Heart right ventricle (tissue), 16 donors: ENCODE measurements at places on chromosomes 3 and 15. TPM values are rescaled to one million over a fixed set of nuclear protein-coding genes. Genes with fewer than 3 reads are reported as not detected.

The CLDN18 gene
- not detected for total RNA-seq

GRCh38 chr3:142972092-142972753 is 8.7 kb upstream of the PAQR9 start:
- DNase-seq, result no peak

The KIF15 gene
- 0.21 TPM for total RNA-seq

The MEIS2 gene
- total RNA-seq, result 48.8 TPM

The TNFSF10 gene
- total RNA-seq, result 21.9 TPM

The ZNF148 gene
- 40.6 TPM for total RNA-seq

DNA sequence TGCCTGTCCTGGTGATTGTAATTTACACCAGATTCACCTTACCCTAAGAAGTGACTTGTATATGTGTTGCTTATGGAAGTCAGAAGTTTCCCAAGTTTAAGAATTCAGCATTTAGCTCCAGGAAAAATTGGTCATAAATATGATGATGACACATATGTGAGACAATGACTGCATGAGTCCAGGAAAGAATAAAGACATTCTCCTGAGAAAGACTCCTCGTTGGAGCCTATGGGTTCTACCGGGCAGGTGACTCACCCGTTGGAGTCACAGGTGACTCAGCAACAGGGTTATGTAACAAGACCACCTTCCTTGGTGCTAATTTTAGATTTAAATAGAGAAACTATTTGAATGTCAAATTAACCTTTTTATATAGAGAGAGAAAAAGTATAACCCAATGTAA is 662.4 kb downstream of the FHIT start:
- no peak for DNase-seq

DNA sequence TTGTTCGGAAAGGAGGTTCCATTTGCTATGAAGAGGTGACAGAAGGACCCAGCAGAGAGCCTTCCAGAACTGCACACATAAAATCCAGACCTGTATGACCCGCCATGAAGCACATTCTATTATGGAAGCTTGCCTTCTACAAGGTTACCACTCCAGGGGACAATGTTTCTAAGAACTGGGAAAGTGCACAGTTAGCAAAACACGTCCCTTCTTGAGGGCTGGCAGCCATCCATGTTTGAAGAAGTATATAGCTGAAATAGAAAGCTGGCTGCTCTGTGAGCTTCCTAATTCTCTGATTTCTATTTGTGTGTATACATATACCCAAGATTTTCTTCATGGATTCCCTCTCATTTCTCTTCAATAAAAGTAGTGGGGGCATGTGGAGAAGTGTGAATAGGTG is 74.6 kb downstream of the CNTN3 start:
- no peak for DNase-seq

DNA sequence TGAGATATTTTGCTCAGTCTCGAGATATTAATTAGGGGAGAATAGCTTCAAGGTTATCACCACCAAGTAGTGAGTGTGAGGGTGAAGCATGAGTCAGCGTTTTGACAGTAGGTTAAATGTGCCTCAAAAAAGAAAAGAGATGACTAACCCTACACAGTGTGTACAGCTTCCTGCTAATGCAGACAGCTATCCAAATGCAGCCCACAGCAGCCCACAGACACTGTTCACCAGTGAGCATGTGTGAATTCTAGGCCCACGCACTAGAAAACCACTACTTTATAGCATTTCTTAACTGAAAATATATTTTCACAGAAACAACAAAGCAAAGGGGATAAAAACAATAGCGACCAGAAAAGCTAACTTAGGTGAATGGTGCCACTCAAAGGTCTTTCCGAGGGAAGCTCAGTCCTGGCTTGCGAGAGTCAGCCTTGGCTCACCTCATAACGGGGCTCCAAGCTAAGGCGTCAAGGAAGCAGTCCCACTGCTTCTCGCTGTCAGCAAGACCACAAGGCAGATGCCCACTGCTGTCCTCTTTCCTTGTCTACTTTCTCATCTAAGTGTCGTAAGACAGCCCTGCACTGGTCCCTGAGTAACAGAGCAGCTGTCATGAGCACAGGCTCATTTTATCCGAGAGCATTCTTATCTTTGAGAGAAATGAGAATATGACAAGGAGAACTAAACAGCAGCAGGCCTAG is 47.6 kb downstream of the TXNRD3 start:
- no peak for DNase-seq

The PLS1 gene
- total RNA-seq, result 1.2 TPM

DNA sequence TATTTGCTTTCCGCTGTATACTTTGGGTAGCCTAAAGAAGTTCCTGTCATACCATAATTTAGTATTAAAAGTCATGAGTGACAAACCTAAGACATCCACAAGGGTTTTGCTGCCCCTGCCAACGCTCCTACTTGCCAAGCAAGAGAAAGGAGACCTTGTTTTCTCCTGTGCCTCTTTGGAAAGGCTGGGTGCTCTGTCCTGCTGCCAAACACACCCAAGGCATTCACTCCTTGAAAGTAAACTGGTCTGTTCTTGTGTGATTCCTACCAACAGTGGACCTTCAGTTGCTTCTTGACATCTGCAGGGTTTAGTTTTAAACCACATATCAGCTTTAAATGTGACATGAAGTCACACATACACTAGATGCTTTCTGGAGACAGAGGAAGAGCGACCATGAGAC is 295.4 kb downstream of the SLC9A9 start:
- DNase-seq, result no peak

DNA sequence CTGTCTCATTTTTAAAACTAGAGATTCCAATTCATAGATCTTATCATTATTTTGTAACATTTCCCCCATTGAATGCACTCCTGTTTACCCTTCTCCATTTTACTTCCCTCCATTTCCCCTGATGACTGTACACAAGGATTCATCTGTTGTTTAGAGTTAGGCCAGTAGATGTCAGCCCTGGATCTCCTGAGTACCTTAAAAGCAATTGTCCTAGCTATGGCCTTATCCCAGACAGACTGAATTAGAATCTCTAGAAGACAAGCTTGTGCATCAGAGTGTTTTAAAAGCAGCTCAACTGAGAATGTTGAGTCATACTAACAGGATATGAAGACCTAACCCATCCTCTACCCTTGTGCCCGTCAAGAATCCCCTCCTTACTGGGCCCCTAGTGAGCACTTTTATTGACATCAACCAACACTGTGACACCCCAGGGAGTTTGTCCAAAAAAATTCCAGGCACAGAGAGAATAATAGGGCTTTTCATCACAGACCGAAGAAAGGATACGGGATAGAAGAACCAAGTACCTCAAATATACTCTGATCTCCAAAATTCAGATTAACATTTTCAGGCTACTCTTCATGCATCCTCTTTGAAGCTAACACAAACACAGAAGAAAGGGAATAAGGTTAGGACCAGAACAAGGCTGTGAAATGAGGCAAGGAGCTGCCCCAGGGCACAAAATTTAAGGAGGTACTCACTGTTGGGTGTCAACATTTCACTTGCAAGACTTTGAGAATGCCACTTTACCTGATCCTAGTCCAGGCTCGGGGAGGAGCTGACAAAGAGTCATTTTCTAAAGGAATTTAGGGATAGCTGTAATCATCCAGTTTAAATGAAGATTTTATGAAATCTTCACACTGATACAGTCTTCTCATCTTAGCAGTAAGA is 17.1 kb downstream of the ZBED2 start:
- DNase-seq, result no peak

The CATSPER2 gene
- total RNA-seq, result 1.7 TPM

DNA sequence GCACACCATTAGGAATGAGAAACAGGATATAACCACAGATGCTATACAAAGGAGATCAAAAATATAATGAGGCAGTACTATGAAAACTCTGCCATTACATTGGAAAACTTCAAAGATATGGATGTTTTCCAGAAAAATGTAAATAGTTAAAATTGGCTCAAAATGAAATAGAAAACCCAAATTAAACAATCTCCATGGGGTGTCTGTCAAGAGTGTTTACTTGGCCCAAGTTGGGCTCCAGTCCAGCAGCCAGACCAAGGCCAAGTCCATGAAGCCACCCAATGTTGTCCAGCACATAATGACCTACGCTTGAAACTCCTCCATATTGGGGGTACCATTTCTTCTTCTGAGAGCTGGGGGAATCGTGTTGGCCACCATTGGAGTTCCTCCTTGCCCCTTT is 37.1 kb downstream of the CTXND1 start:
- DNase-seq, result no peak

The ROBO1 gene
- 6.1 TPM for total RNA-seq

The GALNT15 gene
- 0.55 TPM for total RNA-seq

GRCh38 chr3:184317201-184317600 is 2.8 kb downstream of the EIF4G1 start:
- no peak for DNase-seq

The AP3B2 gene
- 1.4 TPM for total RNA-seq

DNA sequence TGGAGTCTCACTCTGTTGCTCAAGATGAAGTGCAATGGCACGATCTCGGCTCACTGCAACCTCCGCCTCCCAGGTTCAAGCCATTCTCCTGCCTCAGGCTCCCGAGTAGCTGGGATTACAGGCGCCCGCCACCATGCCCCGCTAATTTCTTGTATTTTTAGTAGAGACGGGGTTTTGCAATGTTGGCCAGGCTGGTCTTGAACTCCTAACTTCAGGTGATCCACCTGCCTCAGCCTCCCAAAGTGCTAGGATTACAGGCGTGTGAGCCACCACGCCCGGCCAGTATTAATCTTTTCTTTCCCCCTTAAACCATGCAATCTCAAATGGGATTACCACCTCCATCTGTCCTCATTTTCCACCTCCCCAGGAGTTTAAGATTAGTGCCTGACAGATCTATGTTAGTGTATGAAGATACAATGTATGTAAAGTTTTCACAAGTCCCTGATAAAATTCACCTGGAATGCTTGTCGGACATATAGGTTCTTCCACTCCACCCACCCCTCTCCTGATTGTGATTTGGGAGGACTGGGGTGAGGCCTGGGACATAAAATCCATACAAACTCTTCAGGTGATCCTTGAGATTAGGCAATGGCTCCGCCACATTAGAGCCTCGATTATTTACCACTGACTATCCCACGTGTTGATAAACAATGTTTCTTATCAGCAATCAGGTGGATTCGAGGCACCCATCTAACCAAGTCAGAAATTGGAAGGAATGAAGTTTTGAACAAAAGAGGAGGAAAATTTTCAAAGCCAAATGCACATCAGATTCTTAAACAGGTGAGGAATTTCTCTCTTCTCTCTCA is 1.2 kb downstream of the PARL start:
- DNase-seq, result no peak

The ACKR2 gene
- total RNA-seq, result 1.3 TPM

DNA sequence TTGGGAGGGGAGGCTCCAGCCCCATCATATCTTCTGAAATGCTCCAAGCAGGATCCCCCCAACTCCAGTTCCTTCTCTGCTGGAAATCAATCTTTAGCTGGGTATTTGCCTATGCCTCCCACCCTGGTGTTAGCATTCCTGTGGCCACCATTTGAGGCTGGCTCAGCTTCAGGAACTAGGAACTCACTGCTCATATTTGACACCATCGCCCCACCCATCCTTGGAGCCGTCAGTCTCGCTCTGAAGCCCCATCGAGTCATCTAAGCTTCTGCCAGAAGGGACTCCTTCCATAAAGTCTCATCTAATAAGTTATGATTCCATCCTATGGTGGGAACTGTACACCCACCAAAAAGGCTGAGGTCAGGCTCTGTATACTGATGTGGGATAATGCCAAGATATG is 26.4 kb downstream of the PRKCD start:
- no peak for DNase-seq

DNA sequence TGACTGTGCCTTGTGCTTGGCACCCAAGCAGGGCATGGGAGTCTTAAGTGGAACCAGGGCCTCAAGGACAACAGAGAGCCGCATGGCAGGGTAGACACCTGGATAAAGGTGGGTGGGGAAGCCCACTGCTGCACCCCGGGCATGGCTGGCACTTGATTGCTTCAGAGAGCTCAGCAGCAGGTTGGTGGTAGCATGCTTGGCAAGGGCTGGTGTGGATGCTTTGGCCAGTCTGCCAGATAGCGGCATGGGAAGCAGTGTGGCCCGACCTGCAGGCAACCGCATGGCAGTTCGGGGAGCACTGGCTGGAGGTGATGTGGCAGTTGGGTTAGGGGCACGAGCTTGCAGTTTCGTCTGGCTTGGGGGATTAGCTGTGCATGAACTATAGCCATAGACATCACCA is 2.5 kb downstream of the CCDC71 start:
- DNase-seq, result no peak

- no peak for DNase-seq
Observed at GRCh38 chr3:184239221-184239620, 9.5 kb downstream of the ALG3 start.

DNA sequence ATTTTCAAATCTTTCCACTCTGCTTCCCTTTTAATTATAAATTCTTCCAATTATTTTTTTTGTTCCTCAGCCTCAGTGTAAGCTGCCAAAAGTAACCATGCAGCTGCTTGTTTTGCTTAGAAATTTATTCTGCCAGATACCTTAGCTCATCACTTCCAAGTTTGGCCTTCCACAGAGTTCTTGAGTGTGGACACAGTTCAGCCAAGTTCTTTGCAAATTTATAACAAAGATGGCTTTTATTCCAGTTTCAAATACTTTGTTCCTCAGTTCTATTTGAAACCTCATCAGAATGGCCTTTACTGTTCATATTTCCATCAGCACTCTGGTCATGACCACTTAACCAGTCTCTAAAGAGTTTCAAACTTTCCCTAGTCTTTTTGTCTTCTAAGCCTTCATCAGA is 10.3 kb downstream of the RTP1 start:
- no peak for DNase-seq

- DNase-seq, result no peak
Observed at GRCh38 chr15:94312946-94313345, 81.6 kb downstream of the MCTP2 start.

DNA sequence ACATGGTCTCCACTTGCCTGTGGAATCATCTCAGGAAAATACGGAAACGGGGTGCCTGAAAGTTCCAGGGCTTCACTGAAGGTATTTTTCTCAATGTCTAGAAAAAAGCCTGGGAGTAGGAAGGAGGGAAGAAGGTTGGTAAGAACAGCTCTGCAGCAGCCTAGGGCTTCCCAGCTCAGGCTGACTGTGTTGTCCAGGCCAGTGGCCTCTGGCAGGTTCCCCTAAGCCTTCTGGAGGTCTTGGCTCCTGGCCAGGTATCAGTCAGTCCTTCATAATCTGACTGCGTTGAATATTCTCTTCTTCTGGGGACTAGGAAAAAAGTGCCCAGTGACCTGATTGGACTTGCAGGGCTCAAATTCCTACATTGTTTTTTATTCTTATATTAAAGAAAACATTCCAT is 38.6 kb downstream of the SSR3 start:
- DNase-seq, result peak; percentile 40
